Activated T-cell treated with anti-CD3 and anti-CD28 coated beads for 4 hours (primary cell): ENCODE measurements at places on chromosomes 3 and 15.

GRCh38 chr15:92091155-92091734 lies 237.7 kb downstream of the SLCO3A1 start:
- no peak for DNase-seq

- DNase-seq = no peak
Observed at GRCh38 chr3:153901152-153901551, 220.0 kb upstream of the ARHGEF26 start.

DNA sequence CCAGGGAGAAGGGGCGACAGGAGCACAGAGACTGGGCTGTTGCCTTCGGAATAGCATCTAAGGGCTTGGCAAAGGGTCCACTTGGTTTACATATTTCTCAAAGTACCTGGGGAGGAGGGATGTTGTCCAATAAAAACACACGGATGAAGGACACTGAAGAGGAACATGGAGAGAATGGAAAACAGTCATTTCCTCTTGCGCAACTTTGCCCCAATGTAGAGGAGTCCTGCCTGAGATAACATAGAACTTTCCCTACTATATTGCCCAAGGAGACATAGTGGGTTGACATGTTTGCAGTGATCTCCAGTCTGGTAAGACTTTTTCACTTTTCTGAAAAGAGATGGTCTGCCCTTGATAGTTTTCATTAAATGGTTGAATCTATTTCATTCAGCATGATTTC lies 468.8 kb upstream of the SUCLG2 start:
- no peak for DNase-seq

- DNase-seq = no peak
Observed at GRCh38 chr3:53850895-53851294, 4.5 kb downstream of the IL17RB start.

- DNase-seq = no peak
Observed at GRCh38 chr15:40059821-40060220, 20.8 kb upstream of the SRP14 start.

DNA sequence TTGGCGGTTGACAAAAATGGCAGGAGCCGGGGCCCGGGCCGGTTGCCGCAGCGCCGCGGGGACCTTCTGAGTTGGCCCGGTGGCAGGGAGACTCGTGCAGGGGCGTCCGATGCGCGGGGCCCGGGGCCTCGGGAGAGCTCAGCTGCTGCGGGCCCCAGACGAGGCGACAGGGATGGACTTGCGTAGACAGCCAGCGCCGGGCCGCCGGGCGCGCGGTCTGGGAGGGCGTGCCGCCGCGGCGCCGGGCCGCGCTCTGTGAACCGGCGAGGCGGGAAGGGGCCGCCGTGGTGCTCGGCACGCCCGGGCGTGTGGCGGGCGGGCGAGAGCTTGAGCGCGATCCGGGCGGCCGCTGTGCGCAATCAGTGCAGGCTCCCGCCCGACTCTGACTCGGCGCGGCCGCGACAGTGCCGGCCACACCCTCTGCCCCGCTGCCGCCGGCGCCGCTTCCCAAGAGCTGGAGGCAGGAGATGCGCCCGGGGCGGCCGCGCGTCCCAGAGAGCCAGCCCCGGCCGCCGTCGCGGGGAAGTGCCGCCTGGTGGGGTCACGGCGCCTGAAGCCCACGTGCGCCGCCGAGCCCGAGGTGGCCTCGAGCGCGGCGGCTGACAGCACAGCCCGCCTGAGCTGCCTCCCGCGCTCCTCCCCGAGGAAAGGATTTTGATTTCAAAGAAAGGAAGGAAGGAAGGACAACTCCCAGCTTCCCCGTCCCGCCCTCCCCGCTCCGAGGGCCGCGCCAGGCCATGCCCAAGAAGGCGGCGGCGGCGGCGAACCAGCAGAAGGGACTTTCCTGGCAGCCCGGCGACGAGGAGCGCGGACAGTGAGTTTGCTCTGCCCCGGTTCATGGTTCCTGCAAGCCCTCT lies 657 bp downstream of the TLNRD1 start:
- no peak for DNase-seq

- DNase-seq = no peak
Observed at GRCh38 chr15:32790352-32790999, 72.7 kb downstream of the GREM1 start.

GRCh38 chr15:74212494-74212893 lies 9.9 kb upstream of the STRA6 start:
- DNase-seq = no peak

DNA sequence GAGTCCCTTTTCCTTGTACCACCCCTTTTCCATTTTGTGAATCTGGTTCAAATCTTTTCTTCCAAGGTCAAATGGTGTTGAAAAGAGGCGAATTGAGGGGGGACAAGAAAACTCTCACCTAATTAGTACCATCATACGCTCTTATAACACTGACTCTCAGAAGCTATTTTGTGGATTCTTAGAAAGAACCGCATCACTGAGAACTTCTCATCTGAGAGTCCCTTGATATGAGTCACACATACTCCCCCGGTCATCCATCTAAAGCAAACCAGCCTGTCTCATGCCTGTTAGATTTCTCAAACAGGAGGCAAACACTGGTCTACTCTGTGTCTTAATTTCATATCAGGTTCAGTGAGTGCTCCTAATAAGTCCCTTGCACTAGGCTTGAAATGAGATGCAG lies 76.5 kb upstream of the SPRED1 start:
- DNase-seq = no peak

DNA sequence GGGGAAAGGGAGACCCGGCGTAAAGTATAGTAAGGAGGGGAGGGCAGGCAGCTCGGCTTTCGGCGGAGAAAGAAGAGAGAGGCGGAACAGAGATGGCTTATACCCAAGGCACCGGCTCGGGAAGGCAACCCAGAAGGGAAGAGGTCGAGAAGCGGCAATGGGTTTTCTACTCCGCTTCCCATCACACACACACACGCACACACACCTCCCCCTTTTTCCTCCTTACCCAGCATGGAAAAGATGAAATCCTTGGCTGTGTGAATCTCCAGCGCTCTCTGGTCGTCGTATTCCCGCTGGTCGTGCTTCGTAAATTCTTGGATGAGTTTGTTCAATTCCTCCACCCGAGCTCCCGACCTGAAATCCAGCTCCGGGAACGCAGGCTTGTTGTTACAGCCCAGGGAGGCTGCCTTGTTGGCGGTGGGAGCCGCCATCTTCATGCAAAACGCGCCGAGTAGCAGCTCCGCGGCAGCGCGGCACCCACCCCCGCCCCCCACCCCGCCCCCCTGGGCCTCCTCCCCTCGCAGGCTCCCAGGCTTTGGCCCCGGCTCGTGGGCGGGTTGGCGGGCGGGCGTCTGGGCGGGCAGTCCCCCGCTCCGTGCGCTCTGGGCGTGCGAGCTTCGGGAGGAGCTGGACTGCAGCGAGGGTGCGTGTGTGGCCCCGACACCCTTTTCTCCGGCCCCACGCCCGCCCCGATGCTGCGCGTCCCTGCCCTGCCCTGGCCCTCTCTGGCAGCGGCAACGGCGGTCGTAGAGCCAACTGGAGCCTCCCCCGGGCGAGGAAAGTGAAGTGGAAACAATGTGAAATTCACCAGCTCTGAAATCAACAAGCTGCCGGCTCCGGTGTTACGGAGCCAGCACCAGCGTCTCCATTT lies at the start of gene MB21D2:
MB21D2 (minus strand) TSS at position 453 of the 871 bp plus-strand sequence; CDS start at position 437, 16 bp downstream.
- DNase-seq = peak; percentile 40

GRCh38 chr3:97981886-97982285 lies 9.7 kb upstream of the RIOX2 start:
- no peak for DNase-seq

DNA sequence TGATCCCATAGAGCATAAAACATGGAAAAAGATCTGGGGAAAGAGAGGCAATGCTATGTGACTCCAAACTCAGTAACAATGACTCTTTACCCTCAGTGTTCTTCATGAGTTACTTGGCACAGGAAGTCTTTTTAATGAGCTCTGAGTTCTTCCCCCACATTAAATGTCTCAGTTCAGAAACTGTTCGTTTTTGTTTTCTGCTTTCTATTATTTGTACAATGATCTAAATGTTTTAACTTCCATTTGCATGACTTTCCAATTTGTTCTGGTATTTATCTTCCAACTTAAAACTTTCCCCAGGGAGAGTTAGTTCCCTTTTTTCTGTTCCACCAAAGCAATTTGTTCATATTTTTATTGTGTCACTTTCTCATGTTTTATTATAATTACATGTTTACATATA lies 177.0 kb upstream of the ZBTB20 start:
- no peak for DNase-seq

- no peak for DNase-seq
Observed at GRCh38 chr3:117547956-117548550, 838.5 kb downstream of the TUSC7 start.

DNA sequence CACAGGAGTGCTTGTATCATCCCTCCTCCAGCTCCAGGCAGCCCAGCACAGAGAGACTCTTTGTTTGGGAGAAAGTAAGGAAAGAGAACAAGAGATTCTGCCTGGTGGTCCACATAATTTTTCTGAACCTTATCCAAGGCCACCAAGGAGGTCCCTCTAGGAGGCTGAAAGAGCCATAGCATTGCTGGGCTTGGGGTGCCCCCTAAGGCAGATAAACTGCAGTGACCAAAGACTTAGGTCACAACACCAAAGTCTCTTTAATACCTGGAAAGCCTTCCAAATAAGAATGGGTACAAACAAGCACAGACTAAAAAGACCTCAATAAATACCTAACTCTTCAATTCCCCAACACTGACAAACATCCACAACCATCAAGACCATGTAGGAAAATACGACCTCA lies 310.2 kb upstream of the PPP2R3A start:
- no peak for DNase-seq

DNA sequence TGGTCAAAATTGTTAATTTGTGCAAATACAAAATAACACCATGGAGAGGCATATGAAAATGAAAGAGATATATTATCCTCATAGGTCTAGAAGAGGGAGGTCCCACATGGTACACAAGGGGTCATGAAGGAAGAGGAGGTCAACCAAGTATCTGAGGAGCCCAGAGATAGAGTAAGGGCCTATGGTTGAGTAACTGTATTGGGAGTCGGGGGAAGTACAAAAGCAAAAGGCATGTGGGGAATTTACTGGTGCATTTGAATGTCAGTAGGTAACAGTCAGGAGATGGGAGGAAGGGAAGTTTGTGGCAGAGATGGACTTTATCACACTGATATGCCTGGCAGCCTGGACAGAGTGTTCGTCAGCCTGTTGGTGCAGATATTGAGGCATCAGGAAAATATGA lies 1113.7 kb downstream of the OTOL1 start:
- no peak for DNase-seq
